ENCODE measurements at places on chromosomes 2 and 18. TPM values are rescaled to one million over a fixed set of nuclear protein-coding genes. Genes with fewer than 3 reads are reported as not detected.

RAPGEF4 gene
- 1.0 TPM for total RNA-seq

CERKL gene
- 0.07 TPM for total RNA-seq

C18orf54 gene
- total RNA-seq: 11.7 TPM

ATP6V1B1 gene
- not detected for total RNA-seq

EVX2 gene
- total RNA-seq: not detected

DARS1 gene
- 109 TPM for total RNA-seq

ABCG5 gene
- not detected for total RNA-seq

COL4A4 gene
- total RNA-seq: not detected

IDH1 gene
- total RNA-seq: 22.9 TPM

CD8B2 gene
- 0.15 TPM for total RNA-seq

TMEM200C gene
- total RNA-seq: not detected

MOB4 gene
- total RNA-seq: 25.8 TPM

EIF5B gene
- total RNA-seq: 53.6 TPM

LHCGR gene
- not detected for total RNA-seq

CDKL4 gene
- total RNA-seq: 0.54 TPM

PROKR1 gene
- 0.05 TPM for total RNA-seq

IL36B gene
- total RNA-seq: not detected

ALPP gene
- not detected for total RNA-seq

IL37 gene
- 0.39 TPM for total RNA-seq

CTAGE1 gene
- total RNA-seq: not detected

MC2R gene
- not detected for total RNA-seq

Data from T-helper 1 cell treated with Interleukin-12 subunit alpha and Interleukin-12 subunit beta and Interleukin-4 antibody, amounts not matched to agents 30 ng/mL and 1 ng/mL, for 36 hours (primary cell).